ENCODE measurements at places on chromosomes 12 and 14.

DNA sequence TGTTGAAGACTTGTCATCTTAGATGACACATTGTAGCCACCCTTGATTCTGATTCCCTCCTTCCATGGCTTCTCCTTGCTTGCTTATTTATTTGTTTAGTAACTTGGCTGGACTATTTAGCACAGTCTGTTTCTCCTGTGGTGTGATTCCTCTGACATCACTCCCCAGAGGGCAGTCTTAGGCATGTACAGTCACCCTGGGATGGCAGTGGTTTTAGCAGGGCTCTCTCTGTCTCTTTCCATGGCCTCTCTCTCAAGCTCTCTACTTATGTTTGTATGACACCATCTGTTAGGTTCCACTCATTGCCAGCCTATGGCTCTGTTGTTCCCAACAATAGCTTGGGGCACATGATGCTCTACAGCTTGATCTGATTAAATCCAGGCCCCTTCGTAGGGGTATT, 158.3 kb downstream of the ADGRD1 start:
- no peak for DNase-seq
- peaks cover 26% of the 10 kb centered on the region for H3K4me1 ChIP-seq
- no peak overlapping the region for H3K4me3 ChIP-seq
- H3K27ac ChIP-seq: no peak overlapping the region
- no peaks in the 10 kb centered on the region for H3K36me3 ChIP-seq
- H3K27me3 ChIP-seq: peaks cover 11% of the 10 kb centered on the region

DNA sequence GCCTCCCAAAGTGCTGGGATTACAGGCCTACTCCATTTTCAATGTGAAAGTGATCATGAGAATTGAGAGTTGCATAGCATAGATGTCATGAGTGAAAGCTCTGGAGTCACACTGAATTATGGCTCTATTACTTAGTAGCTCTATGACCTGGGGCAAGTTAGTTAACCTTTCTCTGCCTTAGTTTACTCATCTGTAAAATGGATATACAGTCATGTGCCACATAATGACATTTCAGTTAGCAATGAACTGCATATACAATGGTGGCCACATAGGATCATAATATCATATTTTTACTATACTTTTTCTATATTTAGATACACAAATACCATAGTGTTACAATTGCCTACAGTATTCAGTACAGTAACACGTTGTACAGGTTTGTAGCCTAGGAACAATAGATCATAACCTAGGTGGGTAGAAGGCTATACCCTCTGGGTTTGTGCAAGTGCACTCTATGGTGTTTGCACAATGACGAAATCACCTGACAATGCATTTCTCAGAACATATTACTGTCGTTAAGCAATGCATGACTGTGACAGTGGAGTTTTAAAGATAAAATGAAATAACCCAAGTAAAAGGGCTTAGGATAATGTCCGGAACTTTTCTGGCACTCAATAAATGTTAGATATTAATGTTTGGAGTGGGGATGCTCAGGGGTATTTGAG, 53.1 kb downstream of the ZFYVE26 start:
- no peak overlapping the region for H3K4me3 ChIP-seq
- H3K36me3 ChIP-seq: peaks cover 64% of the 10 kb centered on the region
- H3K27ac ChIP-seq: no peak overlapping the region
- DNase-seq: no peak

DNA sequence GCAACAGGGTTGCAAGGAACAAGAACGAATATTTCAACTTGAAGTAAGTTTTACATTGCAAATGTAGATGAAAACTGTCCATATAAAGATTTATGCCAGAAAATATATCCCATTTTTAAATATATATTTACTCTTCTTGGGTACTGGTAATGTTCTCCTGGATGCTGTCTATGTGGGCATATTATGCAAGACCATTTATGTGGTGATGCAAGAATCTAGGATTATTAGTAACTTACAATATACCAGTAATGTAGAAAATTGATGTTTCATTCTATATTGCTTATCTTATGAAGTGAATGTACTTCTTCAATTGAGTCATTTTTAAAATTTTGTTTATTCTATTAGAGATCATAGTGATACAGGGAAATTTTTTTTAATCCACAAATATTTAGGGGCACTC, 25.1 kb downstream of the FGFR1OP2 start:
- no peak overlapping the region for H3K27ac ChIP-seq
- no peak overlapping the region for H3K4me3 ChIP-seq
- H3K4me1 ChIP-seq: no peaks in the 10 kb centered on the region

- H3K27ac ChIP-seq: no peak overlapping the region
- no peak overlapping the region for H3K4me3 ChIP-seq
- DNase-seq: no peak
- no peaks in the 10 kb centered on the region for H3K36me3 ChIP-seq
- H3K4me1 ChIP-seq: no peaks in the 10 kb centered on the region
These were observed 1.8 kb downstream of the PMCH start for GRCh38 chr12:102195826-102196225.

DNA sequence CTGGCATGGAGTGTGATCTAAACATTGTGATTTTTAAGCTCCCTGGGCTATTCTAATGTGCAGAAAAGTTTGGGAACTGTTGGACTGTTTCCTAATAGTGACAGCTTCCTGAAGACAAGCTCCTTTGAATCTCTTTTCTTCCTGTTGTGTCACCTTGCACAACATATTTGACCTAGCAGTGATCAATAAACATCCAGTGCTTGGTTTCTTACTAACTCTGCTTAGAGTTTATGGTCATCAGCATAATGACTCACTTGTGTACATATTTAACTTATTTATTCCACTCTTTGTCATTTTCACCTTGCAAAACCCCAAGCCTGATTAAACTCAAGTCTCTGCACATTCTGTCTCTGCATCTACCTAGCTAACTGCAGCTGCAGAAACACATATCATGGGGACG, 27.3 kb upstream of the TBC1D30 start:
- no peaks in the 10 kb centered on the region for H3K36me3 ChIP-seq
- DNase-seq: no peak
- H3K27ac ChIP-seq: no peak overlapping the region
- H3K27me3 ChIP-seq: no peaks in the 10 kb centered on the region
- H3K4me1 ChIP-seq: no peaks in the 10 kb centered on the region

- peaks cover 12% of the 10 kb centered on the region for H3K27me3 ChIP-seq
- no peaks in the 10 kb centered on the region for H3K36me3 ChIP-seq
- H3K27ac ChIP-seq: peak overlapping the region; percentile 13
- peak overlapping the region; percentile 37 for H3K4me3 ChIP-seq
- H3K4me1 ChIP-seq: peaks cover 9% of the 10 kb centered on the region
These were observed 9.2 kb upstream of the LBHD2 start for GRCh38 chr14:103074729-103075367.

DNA sequence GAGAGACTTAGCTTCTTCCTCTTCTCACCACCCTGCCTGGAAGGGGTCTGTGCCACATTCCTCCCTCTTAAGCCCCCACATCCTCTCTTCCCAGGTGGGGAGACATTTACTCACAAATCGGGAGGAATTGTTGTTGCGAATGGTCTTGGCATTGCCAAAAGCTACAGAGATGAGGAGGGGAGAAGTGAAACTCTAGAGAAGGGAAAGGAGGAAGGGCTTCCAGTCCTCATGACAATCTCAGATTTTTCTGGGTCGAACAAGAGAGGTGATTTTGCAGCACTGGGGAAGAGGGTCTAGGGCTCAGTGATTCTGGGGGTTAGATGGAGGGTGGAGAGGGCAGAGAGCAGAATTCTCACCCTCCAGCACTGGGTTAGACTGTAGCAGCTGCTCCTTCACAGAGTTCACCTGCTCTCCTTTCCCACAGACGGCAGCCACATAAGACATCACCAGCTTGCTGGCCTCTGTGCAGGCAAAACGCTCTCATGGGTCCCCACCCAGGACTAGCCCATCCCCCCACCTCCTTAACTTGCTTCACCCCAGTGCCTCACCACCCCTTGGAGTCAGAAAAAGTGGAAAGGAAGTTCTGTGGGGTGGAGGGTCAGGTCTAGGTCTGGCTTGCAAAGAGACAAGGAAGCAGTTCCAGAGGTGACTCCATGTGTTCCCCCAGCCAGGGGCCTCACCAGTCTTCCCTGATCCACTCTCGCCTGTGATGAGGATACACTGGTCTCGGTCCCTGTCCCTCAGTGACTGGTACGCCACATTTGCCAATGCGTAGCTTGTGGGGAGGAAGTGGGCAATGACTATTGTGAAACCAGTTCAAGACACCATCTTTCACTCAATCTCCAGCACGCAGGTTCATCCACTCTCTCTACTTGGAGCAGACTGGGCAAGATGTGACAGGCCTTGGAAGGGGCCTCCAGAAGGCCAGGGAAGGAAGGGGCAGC, 2.7 kb downstream of the MYO1A start:
- no peak overlapping the region for H3K27ac ChIP-seq
- no peaks in the 10 kb centered on the region for H3K36me3 ChIP-seq
- H3K27me3 ChIP-seq: peaks cover 2% of the 10 kb centered on the region
- DNase-seq: peak; percentile 29

DNA sequence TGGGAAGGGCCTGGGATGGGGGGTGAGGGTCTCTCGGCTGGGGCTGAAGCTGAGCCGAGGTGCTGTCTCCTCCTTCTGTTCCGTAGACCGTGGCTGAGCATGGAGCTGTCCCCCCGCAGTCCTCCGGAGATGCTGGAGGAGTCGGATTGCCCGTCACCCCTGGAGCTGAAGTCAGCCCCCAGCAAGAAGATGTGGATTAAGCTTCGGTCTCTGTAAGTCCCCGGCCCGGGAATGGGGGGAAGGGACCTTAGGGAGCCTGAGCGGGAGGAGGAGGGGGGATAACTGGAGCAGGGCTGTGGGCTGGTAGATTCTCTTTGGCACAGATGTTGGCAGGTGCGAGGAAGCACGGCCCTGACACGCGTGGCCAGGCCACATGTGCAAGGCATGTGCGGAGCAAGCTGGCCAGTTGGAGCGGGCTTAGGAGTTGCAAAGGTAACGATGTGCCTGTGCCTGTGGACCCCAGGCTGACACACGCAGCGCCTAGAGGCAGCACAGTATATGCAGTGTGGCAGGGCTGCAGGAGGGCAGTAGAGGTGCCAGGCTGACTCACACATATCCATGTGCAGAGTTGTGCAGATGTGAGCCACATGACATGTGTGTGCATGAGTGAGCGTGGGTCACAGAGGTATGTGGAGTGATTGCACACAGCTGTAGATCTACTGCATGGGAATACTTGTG, 512 bp downstream of the PDE1B start:
- peak overlapping the region; percentile 37 for H3K4me3 ChIP-seq
- peaks cover 15% of the 10 kb centered on the region for H3K4me1 ChIP-seq
- H3K27me3 ChIP-seq: peaks cover 27% of the 10 kb centered on the region
- no peaks in the 10 kb centered on the region for H3K36me3 ChIP-seq
- no peak for DNase-seq

- peaks cover 44% of the 10 kb centered on the region for H3K4me1 ChIP-seq
- H3K27ac ChIP-seq: no peak overlapping the region
- H3K4me3 ChIP-seq: no peak overlapping the region
These were observed 60.0 kb upstream of the PARP11 start for GRCh38 chr12:3933074-3933818.

GRCh38 chr12:129483111-129483893, 420.5 kb downstream of the TMEM132D start:
- no peaks in the 10 kb centered on the region for H3K36me3 ChIP-seq
- peak; percentile 28 for DNase-seq
- H3K27ac ChIP-seq: no peak overlapping the region
- no peaks in the 10 kb centered on the region for H3K4me1 ChIP-seq
- H3K27me3 ChIP-seq: no peaks in the 10 kb centered on the region

GRCh38 chr12:14605401-14605989, 37.8 kb upstream of the PLBD1 start:
- no peaks in the 10 kb centered on the region for H3K27me3 ChIP-seq
- H3K36me3 ChIP-seq: no peaks in the 10 kb centered on the region
- H3K4me3 ChIP-seq: no peak overlapping the region
- no peaks in the 10 kb centered on the region for H3K4me1 ChIP-seq
- no peak for DNase-seq
- no peak overlapping the region for H3K27ac ChIP-seq

- no peaks in the 10 kb centered on the region for H3K27me3 ChIP-seq
- no peaks in the 10 kb centered on the region for H3K4me1 ChIP-seq
- no peak overlapping the region for H3K27ac ChIP-seq
- DNase-seq: peak; percentile 32
- H3K4me3 ChIP-seq: no peak overlapping the region
- no peaks in the 10 kb centered on the region for H3K36me3 ChIP-seq
These were observed 319.4 kb downstream of the KCNC2 start for GRCh38 chr12:74890237-74890599.

DNA sequence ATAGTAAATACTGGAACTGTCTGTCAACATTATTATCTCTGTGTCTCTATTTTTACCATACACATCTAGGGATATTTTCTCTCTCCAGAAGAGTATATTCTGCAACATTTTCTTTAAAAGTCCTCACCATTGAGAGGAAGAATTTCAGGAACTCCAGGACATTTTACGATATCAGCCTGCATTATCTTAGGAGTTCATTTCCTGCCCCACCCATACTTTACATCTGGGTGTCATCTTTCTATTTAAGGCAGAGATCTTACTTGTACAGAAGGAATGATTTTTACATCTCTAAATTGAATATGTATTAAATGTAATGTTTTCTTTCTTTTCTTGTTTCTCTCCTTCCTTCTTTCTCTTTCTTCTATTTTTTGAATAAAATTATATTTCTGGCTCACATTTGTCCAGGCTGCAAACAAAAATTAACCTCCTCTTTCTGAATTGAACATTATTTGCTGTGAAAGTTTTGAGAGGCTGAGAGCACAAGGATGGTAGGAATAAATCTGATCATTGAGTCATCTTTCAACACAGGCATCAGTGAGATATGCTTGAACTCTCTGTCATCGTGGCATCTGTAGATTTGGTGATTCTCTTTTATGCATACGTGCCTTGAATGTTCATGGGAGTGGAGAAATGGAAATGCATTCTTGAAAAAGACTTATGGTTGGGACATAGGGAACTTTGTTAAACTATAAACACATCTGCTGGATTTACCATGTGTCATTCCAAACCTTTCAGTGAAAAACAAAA, 753.6 kb downstream of the SLC16A7 start:
- H3K4me1 ChIP-seq: no peaks in the 10 kb centered on the region
- H3K27ac ChIP-seq: no peak overlapping the region
- no peaks in the 10 kb centered on the region for H3K36me3 ChIP-seq
- H3K4me3 ChIP-seq: no peak overlapping the region
- DNase-seq: no peak

DNA sequence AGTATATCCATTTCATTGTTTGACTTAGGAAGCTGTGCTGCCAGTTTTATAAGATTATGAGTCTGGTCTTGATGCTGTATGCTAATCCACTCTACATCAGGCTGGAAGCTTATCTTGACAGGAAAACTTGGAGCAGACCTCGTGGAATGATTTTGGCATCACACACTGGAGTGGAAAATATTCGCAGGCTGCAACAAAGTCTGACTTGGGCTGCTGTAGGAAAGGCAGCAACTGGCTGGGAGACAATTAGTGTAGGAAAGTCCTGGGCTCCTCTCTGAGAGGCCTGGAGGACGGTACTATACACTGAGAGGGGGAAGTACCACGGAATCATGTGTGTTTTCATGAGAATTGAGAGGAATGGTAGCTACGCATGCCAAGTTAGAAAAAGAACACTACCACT, 383.7 kb downstream of the ETNK1 start:
- no peaks in the 10 kb centered on the region for H3K4me1 ChIP-seq
- no peaks in the 10 kb centered on the region for H3K27me3 ChIP-seq
- no peak overlapping the region for H3K4me3 ChIP-seq
- H3K36me3 ChIP-seq: no peaks in the 10 kb centered on the region
- H3K27ac ChIP-seq: no peak overlapping the region
